Caco-2 (cell line): ENCODE measurements at places on chromosomes 3 and 15. TPM values are rescaled to one million over a fixed set of nuclear protein-coding genes. Genes with fewer than 3 reads are reported as not detected.

Gene SLC12A1
- not detected in 2 replicates for total RNA-seq

Gene CYP1A2
- not detected in 2 replicates for total RNA-seq

Gene CPN2
- total RNA-seq, result not detected in 2 replicates

Gene NME9
- not detected in 2 replicates for total RNA-seq

Gene CFAP44
- total RNA-seq, result 2.4 and 5.1 TPM in 2 replicates

Gene BCHE
- total RNA-seq, result not detected in 2 replicates

Gene BNC1
- total RNA-seq, result not detected in 2 replicates

Gene ZNF80
- total RNA-seq, result not detected in 2 replicates

Gene YEATS2
- 34.5 and 37.7 TPM in 2 replicates for total RNA-seq

Gene GRIP2
- total RNA-seq, result 2.2 and 4.5 TPM in 2 replicates

Gene RNU6-1
- not detected in 2 replicates for total RNA-seq

Gene PML
- 18.7 and 19.5 TPM in 2 replicates for total RNA-seq

Gene STRIT1
- not detected in 2 replicates for total RNA-seq

- DNase-seq, result no peak
These were observed 17.1 kb downstream of the ZBED2 start for GRCh38 chr3:111577798-111578685.

DNA sequence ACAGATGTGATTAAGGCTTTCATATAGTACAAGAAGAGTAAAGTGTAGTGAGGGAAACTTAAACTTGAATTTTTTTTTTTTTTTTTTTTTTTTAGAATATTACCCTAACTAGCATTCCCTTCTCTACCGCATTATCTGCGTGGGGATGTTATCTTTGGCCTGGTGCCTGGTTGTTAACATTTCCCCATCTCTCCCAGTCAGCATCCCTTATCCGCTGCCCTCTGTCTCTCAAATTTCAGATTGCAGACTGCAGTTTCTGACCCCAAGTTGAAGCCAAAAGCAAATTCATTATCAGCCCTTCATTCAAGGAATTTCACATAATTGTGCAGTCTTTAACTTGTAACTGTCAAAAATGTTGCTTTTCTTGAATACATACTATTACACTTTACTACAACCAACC, 353.0 kb downstream of the PLOD2 start:
- peak; percentile 18 for DNase-seq

- no peak for DNase-seq
These were observed 65.1 kb upstream of the LEKR1 start for GRCh38 chr3:156761007-156761406.

DNA sequence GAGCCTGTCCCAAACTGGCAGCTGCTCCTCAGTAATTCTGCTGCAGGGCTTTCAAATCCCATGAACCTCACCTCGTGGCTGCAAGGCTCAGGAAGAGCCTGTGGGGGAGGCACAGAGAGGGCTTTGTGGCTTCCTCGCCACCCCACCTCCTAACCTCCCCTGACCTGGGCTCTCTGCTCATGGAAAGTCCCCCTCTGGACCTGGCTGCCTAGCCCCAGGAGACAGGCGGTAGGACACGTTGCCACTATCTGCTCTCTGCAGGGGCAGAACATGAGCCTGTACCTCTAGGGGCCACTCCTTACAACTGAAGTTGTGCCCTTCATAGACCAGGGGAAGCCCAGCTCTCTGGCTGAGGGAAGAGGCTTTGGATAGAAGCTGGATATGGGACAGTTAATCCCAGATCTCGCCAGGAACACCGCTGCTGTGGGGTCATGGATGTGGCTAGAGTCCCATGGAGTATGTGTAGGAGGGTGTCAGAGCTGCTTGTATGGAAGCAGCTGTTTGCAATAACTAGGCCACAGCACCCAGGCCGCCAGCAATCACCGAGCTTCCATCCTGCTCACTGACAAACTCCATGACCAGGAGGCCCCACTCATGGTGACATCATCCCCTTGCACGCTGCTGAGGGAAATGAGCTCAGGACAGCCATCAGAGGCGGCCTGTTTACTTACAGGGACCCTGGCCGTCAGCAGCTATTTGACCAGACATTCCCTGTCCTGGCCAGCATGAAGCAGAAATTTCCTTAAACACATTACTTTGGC, 34.0 kb upstream of the CILP start:
- no peak for DNase-seq

DNA sequence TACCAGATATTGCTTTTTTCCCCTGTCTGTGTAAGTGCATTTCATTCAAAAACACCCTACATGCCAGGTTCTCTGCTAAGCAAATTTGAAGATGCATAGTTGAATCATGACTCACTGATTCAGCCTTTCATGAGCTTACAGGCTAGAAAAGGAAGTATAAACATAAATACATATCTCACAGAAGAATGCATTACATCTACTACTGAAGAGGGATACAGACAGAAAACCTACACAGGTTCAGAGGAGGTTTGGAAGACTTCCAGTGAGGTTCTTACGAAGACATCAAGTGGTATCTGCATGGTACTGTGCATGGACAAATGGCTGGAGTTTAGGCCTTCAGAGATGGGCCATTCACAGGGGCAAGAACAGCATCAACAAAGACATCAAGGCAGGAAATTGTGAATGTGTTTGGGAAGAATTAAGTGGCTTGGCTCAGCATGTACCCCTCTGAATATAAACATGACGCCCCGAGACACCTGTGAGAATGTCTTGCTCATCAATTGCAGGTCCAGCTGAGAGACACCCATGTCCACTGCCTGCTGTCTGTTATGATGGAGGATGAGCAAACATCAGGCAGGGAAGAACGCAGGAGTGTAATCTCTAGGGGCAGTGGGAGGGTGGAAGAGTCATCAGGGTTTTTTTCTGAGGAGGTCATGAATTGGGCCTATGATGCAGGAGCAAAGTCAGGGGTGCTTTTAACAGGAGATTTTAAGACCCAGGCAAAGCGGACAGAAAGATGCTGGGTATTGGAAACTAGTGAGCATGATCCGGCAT, 105.1 kb upstream of the GALNT15 start:
- peak; percentile 23 for DNase-seq

GRCh38 chr3:178385280-178385952, 150.8 kb upstream of the KCNMB2 start:
- DNase-seq, result peak; percentile 46

GRCh38 chr3:148026009-148026588, 616.9 kb downstream of the ZIC1 start:
- no peak for DNase-seq

GRCh38 chr15:52336529-52336928, 40.9 kb upstream of the MYO5C start:
- no peak for DNase-seq

DNA sequence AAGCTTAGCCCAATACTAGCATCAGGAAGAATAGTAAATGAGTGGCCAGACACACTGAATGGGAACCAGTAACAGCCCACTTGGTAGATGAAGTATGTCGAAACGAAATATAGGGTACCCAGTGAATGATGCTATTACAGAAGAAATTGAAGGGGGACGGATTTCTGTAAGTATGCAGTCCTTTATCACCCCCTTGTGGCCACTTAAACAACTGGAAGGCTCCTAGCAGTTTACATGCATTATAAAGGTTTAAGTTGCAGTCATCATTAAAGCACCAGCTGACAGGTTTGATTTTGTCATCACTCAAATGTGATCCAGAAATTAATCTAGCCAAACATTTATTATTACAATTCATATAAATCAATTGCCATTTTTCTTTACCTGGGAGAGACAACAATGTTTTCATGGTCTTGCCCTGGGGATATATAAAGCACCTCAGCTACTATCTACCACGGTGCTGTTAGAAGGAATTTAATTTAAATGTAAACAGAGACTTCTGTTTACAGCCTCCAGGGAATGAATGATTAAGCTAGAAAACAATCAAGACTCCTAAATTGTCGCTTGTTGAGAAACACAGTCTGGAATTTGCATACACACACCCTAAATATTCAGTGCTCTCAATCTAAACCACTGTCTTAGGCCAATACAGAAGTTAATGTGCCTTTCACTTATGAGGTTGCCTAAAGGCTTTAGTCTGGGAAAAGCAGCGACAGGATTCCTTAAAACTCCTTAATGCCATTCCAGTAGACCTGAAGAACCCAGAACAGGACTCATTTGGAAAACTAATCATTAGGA, 7.8 kb downstream of the EIF1B start:
- peak; percentile 40 for DNase-seq

- DNase-seq, result no peak
These were observed at the start of gene TRPM1 for GRCh38 chr15:31101262-31102038. Gene TRPM1, minus strand, starts transcription at chr15:31101725. Its CDS starts 20,370 bp downstream, at chr15:31081355.

GRCh38 chr3:81218023-81218422, 543.4 kb downstream of the GBE1 start:
- peak; percentile 60 for DNase-seq

DNA sequence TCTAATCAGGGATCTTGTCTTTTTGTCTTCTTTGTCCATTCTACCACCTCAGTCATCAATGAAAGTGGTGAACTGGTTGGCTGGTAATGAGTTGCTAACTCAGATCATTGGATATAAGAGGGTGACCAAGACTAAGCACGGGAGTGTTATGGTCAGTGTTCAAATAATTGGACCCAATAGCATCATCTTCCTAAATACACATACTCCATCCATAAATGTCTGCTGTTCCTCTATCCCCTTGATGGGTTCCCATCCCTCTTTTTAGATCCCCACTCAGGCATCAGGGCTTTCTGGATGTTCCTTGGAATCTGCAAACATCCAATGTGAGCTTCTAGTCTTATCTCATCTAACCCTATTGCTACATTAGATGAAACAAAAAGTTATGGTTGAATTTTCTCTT, 3.5 kb downstream of the SEMA5B start:
- no peak for DNase-seq

GRCh38 chr3:197456261-197457091, 99.3 kb downstream of the BDH1 start:
- peak; percentile 89 for DNase-seq

- DNase-seq, result no peak
These were observed 99.2 kb downstream of the HES1 start for GRCh38 chr3:194235160-194235559.

- no peak for DNase-seq
These were observed 140.9 kb downstream of the FAM43A start for GRCh38 chr3:194826594-194826993.

DNA sequence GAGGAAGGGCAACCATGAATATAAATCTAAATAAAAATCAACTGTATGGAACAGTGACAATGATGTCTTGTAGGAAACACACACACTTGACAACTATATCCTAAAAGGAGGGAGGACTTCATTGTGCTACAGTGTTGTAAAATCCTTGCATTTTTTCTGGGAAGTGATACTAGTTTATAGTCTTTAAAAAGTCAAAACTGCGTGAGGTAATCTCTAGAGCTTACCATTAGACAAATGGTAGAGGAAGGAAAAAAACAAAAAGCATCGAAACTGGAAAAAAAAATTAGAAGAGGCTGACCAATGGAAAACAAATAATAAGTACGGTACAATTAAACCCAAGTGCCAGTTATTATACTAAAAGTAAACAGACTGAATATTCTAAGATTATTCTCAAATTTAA, 38.7 kb downstream of the CHSY1 start:
- DNase-seq, result no peak

GRCh38 chr3:17544632-17545031, 197.8 kb downstream of the TBC1D5 start:
- no peak for DNase-seq

GRCh38 chr3:113283306-113283705, 71.9 kb downstream of the BOC start:
- DNase-seq, result no peak

DNA sequence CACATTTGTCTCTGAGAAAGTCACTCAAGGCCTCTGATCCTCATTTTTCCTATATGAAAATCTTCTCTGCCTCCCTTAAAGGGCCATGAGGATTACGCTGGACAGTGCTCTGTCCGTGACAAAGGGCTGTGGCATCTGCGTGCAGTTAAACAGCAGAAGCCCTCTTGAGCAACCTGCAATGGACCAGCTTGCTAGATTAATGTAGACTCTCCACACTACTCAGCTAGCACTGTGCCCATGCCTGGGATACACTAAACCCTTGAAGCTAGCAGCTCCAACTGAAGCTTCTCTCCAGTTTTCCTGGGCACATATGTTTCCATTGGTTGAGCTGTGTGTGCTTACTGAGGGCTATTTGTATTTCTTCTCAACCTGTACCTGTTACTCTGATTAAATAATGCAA, 303.8 kb downstream of the RPLP1 start:
- no peak for DNase-seq

DNA sequence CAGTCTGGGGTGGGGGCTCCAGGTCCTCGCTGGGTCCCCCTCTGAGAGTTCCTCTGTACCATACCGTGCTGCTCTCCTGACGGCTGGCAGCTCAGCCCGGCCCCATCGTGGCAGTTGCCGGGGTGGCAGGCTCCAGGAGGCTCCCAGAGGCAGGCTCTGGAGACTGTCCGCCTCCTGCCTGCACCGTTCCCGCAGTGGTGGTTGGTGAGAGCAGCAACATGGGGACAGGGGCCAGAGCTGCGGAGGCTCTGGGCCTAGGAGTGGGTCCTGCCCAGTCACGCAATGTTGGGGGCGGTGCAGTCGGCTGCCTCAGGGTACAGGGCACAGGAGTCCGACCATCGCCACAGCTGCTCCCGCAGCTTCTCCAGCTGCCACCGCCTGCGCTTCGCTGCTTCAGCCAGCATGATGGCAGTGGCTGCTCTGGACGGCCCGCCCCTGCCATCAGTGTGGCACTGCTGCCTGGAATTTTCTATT, 492.7 kb downstream of the AGBL1 start:
- no peak for DNase-seq

- peak; percentile 49 for DNase-seq
These were observed 12.0 kb downstream of the MESD start for GRCh38 chr15:80977627-80978036.

- no peak for DNase-seq
These were observed 10.1 kb downstream of the BCL2L10 start for GRCh38 chr15:52102463-52102862.

DNA sequence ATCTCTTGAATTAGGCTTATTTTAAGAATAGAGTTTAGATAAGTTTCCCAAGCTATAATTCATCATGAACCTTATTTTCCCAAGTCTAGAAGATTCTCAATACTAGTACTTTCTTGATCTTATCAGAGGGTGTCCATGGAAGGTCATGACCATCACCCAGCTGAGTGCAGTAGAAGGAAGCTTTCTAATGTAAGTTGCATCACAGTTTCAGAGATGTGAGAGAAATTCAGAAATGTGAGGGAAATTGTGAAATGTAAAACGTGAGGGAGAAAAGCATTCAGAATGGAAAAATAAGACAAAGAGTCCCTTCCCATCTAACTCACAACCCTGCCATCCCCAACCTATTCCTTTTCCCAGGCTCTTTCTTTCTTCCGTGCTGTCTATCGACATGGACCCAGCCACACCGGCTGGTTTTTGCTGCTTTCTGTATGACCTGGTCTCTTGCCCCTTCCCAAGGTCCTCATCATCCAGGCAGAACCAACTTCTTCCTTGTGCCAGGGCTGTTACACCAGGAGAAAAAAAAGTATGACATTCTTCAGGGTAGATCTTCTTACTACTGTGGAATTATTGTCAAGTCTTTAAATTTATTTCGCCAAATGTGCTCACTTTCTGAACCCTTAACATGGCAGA, 6.7 kb downstream of the CAPN3 start:
- DNase-seq, result no peak

DNA sequence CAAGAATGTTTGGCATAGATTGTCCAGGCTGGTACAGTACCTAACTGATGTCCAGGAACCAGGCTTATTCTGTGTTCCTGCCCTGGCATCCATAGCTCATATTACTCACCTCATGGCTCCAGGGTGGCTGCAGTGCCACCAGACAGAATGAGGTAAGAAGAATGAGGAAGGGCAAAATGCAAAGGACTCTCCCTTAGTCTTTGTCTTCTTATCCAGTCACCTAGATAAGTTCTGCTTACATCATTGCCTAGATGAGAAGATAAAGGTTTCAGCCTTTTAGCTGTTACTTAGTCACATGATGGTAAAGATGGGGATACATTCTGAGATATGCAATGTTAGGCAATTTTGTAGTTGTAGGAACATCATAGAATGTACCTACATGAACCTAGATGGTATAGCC, 45.8 kb downstream of the CHP1 start:
- no peak for DNase-seq

GRCh38 chr3:127266186-127266585, 21.7 kb downstream of the PRR20G start:
- DNase-seq, result no peak
